ENCODE measurements at places on chromosomes 7 and 10.
A peak's percentile ranks its signal among the peaks of the same experiment; 100 is the strongest.

DNA sequence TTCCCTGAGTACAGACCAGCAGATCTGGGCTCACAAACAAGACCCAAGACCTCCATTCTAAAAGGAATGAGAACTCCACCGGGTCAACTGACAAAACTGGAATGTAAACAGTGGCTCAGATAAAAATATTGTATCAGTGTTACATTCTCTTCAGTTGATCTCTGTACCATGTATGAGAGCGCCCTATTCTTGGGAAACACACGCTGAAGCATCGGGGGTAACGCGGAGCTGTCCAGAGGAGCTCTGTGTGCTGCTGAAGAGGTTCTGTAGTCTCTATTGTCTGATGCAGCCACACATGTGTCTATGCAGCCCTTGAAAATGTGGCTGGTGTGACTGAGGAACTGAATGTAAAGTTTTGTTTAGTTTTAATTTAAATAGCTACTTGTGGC lies 39.7 kb downstream of the HIPK2 start:
- no peak for DNase-seq

DNA sequence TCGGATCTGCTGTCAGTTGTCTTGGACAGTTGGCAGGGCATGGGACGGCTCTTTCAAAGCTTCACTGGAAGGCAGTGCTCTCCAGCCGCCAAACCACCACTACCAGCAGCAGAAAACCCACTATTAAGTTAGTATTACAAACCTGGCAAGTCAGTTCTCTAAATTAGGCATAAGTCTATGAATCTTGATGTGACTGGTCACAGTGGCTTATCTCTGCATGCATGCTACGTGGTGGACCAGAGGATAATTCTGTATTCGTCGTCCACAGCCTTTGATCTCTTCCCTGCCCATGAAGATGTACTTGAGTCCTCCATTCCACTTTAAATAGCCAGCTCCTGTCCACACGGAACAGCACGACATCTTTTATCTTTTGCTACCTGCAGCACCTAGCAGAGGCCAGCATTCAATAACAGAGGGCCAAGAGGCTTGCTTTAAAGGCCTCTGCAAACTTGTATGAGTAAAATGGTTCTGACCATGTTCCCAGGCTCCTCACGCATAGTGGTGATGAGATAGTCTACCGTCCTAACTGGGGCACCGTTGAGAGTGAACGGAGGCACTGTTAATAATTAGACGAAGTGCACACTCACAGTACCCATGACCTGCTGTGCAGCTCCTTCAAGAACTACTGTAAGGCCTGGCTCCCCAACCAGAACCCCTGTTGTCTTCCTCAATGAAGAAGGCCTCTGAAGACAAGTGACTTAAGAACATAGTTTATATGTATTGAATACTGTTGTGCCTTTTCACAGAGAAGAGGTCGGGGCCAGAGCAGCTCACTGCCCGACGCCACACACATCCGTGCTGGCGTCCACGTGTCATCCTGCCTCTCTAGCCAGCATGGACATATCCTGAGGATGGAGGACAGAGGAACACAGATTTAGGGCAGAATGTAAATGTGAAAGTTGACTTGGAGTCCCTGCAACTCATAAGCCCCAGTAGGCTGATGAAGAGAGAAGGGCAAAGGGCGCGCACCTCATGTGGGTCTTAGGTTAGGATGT lies 1.0 kb downstream of the GPR146 start:
- no peak for DNase-seq

DNA sequence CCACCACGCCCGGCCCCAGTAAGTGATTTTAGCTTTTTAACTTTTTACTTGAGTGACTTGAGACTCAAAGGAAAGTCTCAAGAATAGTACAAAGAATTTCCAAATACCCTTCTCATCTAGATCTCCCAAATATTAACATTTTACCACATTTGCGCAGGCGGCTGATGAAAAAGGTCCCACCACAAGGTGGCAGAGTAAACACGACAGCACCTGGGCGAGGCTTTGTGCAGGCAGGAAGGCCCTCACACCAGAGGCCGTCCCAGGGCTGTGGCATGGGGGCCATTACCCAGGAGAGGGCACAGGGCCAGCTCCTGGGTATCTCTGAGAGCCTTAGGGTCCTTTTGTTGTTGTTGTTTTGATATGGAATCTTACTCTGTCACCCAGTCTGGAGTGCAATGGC lies 50.0 kb upstream of the WIPI2 start:
- peak; percentile 40 for DNase-seq

- DNase-seq, result no peak
Observed at GRCh38 chr10:80582286-80582960, 44.7 kb downstream of the SH2D4B start.

GRCh38 chr10:75954486-75954885 lies 523.1 kb downstream of the LRMDA start:
- no peak for DNase-seq

GRCh38 chr10:88848499-88848898 lies 3.1 kb downstream of the ANKRD22 start:
- peak; percentile 73 for DNase-seq

- DNase-seq, result no peak
Observed at GRCh38 chr7:100510437-100511239, 26.9 kb downstream of the NYAP1 start.

DNA sequence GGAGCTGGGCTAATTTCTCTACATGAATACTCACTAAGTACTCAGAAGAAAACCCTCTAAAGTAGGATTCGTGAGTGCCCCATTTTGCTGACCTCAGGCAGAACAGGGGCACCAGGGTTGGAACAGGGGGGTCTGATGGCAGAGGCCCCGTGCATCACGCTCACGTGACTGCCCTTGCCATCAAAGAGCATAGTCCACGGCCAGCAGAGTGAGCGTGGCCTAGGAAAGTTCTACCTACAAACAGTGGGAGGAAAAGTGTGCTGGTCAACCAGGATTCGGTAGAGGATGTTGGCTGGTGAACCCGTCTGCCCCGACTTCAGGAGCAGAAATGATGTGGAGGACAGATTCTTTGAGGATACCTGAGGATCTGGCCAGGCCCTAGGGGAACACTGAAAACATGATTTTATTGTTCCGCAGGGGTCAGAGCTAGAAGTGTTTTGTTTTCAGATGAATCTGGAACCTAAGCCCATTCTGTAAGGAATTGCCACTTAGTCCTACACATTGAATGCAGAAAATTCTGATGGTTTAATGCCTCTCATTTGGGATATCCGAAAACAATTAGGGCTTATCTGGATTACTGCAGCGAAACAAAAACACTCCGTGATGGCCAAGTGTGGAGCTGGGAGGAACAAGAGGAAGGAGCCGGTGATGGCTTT lies 138.8 kb upstream of the SHH start:
- DNase-seq, result no peak

- DNase-seq, result no peak
Observed at GRCh38 chr10:117716889-117717288, 174.3 kb downstream of the EMX2 start.

DNA sequence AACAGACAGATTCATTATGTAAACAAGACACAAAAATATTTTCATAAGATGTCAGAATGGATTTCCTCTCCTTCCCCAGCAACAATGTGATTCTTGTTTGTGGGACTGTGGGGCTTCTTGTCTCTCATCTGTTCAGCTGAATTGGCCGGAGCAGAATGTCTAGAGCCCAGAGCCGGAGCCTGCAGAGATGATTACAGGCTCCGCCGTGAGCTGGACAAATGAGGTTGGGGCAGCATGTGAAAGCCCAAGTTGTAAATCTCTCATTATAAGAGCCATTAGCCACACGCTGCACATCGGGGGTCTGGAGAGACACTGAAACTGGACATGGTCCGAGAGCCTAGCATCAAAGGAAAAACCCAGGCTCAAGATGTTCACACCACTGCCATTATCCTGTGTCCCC lies 137.0 kb upstream of the ADAM12 start:
- DNase-seq, result no peak

DNA sequence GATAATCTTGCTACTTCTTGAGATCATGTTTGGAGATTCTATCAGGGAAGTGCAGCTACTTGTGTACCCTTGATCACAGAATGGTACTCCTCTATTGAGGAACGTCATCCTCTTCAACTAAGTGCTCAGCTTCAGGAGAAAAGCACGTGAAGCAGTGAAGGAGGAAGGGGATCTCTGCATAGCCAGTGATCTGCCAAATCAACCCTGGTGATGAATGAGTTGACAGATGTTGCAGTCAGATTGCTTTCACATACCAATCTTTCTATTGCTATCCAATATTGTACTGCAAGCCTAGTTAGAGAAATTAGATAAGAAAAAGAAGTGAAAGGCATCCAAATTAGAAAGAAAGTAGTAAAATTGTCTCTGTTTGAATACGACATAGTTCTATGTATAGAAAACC lies 309.4 kb downstream of the TWIST1 start:
- no peak for DNase-seq

DNA sequence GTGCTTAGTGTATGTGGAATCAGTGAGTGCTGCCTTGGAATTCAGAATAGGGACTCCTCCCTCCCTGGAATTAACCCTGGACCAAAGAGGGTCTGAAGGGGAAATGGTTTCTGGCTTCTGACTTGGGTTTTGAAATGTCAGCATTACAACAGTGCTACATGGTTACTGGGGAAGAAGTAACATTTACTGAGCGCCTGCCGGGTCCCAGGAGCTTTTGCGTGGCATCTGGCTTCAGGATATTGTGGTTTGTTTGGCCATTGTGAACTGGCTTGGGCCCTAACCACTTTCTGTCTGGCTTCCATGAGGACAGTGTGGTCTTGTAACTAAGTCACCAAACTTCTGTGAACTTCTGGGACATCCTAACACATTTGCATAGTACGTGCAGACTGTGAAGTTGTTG lies 21.3 kb downstream of the TSPAN15 start:
- DNase-seq, result no peak

DNA sequence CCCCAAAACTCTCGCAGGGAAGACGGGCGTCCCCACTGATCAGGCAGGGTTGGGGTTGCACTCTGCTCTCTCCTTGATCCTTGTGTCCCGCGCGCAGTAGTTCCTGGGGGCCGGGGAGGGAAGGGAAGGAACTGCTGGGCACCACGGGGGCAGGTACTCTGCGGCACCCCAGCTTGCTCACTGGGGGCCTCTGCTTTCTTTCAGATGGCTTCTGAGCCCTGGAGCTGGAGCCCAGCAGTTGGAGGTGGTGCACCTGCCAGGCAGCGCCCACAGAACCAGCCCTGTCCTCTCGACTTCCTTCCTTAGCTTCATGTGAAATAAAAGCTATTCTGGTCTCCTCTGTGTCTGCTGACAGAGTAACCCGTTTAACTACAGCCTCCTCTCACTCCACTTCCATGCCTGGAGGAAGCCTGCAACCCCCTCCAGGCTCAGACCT lies 12.2 kb downstream of the PLAC9 start:
- no peak for DNase-seq

DNA sequence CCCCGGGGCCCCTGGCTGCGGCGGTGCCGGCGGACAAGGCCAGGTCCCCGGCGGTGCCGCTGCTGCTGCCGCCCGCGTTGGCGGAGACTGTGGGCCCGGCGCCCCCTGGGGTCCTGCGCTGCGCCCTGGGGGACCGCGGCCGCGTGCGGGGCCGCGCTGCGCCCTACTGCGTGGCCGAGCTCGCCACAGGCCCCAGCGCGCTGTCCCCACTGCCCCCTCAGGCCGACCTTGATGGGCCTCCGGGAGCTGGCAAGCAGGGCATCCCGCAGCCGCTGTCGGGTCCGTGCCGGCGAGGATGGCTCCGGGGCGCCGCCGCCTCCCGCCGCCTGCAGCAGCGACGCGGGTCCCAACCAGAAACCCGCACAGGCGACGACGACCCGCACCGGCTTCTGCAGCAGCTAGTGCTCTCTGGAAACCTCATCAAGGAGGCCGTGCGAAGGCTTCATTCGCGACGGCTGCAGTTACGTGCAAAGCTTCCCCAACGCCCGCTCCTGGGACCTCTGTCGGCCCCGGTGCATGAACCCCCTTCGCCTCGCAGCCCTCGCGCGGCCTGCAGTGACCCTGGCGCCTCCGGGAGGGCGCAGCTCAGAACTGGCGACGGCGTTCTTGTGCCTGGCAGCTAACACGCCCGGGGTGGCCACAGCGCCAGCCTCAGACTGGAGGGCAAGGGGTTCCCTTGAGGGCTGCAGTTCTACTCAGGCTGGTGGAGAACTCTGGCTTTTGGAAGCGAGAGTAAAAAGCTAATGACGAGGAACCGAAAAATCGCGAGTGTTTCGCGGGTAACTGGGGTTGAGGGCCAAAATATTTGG lies 804 bp downstream of the FRAT1 start:
- peak; percentile 42 for DNase-seq

DNA sequence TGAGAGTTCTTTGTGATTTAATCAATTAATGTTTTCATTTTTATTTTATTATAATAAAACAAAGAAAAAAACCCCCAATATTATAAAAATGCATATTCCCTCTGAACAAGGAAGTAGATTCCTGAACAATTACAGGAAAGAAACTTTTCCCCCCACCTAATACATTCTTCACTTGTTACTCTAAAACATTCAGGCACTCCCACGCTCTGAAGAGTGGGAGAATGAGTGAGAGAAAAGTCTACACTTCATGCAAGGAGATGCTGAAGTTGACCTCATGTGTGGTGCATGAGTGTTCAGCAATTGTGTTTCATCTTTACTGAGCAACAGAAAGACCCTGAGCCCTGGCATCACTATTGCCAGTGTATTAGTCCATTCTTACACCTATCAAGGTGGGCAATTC lies 244.2 kb upstream of the IGFBP3 start:
- peak; percentile 79 for DNase-seq

GRCh38 chr7:105013221-105013815 lies 687 bp upstream of the KMT2E start:
- DNase-seq, result peak; percentile 93

- no peak for DNase-seq
Observed at GRCh38 chr7:119438315-119438714, 834.7 kb upstream of the KCND2 start.

- peak; percentile 43 for DNase-seq
Observed at GRCh38 chr7:93973134-93973533, 31.0 kb downstream of the BET1 start.

GRCh38 chr10:53909791-53910190 lies 891.2 kb downstream of the PCDH15 start:
- DNase-seq, result no peak

- DNase-seq, result no peak
Observed at GRCh38 chr10:85767891-85768290, 598.7 kb downstream of the GRID1 start.

DNA sequence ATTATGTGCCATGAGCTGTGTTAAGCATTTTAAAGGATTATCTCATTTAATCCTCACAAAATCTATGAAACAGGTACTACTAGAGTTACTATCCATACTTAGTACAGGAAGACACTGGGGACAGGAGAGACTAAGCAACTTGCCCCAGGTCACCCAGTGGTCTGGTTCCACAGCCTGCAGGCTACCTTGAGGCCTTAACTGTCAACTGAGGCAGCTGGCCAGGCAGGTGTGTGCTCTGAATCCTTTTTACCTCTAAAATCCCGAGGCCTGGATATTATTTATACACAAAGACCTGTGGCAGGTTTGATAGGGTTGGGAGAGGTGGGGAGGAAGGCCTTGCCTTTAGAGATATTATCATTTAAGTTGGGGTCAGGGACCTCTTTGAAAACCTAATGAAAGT lies 3.1 kb downstream of the ZNF777 start:
- DNase-seq, result no peak

All from EL (cell line).